ENCODE measurements at places on chromosomes 12 and 14. TPM values are rescaled to one million over a fixed set of nuclear protein-coding genes. Genes with fewer than 3 reads are reported as not detected.

DNA sequence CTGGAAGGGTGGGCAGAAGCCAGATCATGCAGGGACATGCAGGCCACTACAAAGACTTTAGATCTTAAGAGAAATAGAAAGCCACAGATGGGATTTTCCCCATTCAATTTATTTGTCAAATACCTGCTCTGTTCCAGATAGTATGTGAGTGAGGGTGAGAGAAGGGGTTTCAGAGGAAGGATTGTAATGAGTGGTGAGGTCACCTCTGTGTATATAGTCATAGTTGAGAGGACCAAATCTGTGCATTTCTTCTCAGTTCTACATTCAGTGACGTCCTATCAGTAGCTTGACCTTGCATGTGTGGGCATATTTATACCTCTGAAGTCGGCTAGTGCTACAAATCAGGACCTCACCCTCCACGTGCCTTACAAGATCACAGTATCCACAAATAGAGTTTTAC lies 31.2 kb upstream of the RBM19 start:
- no peak for DNase-seq

GRCh38 chr14:102911541-102911951 lies 10.9 kb upstream of the AMN start:
- DNase-seq = no peak

GRCh38 chr12:30417697-30418231 lies 277.9 kb downstream of the IPO8 start:
- DNase-seq = no peak

- no peak for DNase-seq
Observed at GRCh38 chr12:76252031-76252430, 96.2 kb downstream of the BBS10 start.

GRCh38 chr12:116613256-116613655 lies 54.1 kb downstream of the MAP1LC3B2 start:
- DNase-seq = no peak

- no peak for DNase-seq
Observed at GRCh38 chr14:95545515-95546168, 10.8 kb downstream of the GLRX5 start.

GRCh38 chr14:50339178-50339804 lies 27.2 kb downstream of the DMAC2L start:
- no peak for DNase-seq

- no peak for DNase-seq
Observed at GRCh38 chr14:51260225-51260624, 20.2 kb downstream of the TMX1 start.

GRCh38 chr12:113083863-113084435 lies 27.4 kb downstream of the DTX1 start:
- no peak for DNase-seq

DNA sequence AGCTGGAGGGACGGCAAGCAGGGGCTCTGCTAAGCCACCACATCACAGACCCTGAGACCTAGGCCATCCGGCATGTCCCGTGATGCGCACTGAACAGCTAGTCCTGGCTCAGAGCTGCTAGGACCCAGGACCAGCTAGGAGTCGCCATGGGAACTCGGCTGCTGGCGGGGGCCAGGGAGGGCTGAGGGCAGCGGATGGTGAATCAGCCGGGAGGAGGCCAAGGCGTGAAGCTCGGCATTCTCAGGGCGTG lies 5.1 kb downstream of the AHNAK2 start:
- no peak for DNase-seq

- no peak for DNase-seq
Observed at GRCh38 chr12:78403681-78404080, 460.9 kb upstream of the SYT1 start.

GRCh38 chr12:117100851-117101673 lies 1.8 kb upstream of the TESC start:
- no peak for DNase-seq

- no peak for DNase-seq
Observed at GRCh38 chr12:112870267-112870980, 36.3 kb upstream of the OAS1 start.

GRCh38 chr14:88154926-88155325 lies 150.0 kb downstream of the GPR65 start:
- no peak for DNase-seq

DNA sequence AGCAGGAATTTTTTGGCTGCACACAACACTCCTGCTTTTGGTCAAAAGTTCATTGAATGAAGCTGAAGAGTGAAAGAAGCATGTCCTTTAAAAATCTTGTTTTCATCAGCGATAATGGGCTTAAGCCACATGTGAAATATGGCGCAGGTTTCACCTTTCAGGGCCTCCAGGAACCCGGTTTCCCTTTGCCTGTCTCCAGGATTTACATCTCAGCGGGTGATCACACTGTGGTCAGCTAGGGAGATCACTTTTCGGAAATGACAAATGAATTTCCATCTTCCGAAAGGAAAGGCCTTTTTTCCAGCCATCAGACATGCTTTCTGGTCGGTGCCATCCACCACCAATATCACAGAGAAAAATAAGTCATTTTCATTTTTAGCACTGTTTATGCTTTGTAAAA lies 727.1 kb upstream of the TBX3 start:
- no peak for DNase-seq

DNA sequence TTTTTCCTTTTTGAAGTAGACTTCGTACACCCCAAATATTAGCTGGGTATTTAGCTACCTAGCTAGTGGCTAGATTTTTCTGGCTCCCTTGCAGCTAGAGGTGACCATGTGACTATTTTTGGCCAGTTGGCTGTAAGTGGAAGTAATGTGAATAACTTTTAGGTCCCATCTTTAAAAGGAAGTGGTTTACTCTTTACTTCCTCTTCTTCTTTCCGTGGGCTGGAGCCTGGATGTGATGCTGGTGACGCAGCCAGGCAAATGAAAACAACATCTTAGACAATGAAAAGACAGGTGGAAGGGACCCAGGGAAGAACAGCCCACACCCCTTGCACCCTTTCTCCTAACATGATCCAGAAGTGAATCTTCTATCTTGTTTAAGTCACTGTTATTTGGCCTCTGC lies 245.5 kb downstream of the ATP23 start:
- no peak for DNase-seq

DNA sequence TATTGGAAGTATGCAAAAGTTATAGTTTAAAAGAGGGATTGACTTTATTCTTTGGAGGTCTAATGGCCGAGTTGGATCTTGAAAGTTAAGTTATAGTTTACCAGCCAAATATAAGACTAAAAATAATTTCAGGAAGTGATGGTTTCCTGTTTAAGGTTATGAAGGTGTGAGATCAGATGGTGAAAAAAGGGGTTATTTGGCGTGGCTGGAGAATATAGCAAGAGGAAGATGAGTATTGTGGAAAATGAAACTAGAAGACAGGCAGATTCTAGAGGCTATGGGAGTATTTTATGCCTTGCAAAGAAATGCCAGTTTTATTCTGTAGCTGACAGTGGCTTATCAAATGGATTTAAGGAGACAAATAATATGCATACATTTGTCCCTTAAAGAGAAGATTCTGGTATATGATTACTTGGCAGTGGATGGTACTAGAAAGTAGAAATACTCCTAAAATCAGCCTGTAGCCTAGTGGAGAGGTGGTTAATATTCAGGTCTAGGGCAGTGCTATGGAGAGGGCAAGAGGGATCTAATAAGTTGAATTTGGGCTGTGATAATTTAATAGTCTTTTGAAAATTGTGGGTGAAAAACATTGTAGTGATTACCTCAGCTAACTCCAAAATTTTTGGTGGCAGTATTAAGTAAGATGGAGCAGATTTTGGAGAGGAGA lies 1091.8 kb upstream of the ATXN7L3B start:
- DNase-seq = no peak

DNA sequence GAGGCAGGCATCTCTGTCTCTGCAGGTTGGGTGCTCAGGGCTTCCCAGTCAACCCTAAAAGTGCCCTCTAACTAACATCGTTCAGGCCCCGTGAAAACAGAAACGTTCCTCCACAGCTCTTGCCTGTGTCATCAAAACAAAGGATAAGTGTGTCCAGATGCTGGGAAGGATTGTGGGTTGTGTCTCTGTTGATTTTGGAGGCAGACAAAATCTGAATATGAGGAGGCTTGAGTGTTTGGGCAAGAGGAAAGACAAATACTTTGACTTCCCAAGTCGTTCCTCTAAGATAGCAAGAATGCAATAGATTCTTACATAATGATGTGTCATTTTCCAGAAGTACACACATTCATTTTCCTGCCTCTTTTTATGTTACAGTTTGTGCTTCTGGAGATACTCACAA lies 52.9 kb downstream of the SERPINA3 start:
- DNase-seq = no peak

- DNase-seq = no peak
Observed at GRCh38 chr14:94494085-94494484, 15.2 kb downstream of the SERPINA12 start.

- DNase-seq = no peak
Observed at GRCh38 chr12:8609061-8609570, 3.5 kb downstream of the AICDA start.

DNA sequence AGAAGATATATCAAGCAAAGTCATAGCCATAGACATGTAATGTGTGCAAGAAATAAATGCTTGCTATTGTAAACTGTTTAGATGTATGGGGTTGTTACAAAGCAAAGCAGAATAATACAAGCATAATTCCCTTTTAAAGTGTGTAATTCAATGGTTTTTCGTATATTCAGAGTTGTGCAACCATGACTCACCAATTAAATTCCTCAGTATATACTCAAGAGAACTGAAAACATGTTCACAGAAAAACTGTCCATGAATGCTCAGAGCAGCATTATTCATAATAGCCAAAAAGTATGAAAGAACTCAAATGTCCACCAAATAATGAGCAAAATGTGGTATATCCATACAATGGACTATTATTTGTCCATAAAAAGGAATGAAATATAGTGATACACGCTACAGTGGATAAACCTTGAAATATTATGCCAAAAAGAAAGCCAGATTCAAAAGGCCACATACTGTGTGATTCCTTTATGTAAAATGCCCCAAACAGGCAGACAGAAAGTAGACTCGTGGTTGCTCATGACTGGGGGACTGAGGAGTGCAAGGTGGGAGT lies 9.3 kb downstream of the GXYLT1 start:
- DNase-seq = no peak

GRCh38 chr12:85191-85666 lies 18.7 kb downstream of the IQSEC3 start:
- no peak for DNase-seq

DNA sequence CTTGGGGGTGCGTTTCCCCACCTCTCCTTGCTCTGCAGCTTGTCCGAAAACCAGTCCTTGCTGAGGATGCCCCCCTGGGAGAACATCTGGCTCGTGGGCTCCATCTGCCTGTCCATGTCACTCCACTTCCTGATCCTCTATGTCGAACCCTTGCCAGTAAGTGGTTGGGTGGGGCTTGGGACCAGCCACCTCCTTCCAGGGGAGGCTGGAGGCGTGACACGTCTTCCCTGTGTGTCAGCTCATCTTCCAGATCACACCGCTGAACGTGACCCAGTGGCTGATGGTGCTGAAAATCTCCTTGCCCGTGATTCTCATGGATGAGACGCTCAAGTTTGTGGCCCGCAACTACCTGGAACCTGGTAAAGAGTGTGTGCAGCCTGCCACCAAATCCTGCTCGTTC lies 57.5 kb downstream of the ANAPC7 start:
- no peak for DNase-seq

DNA sequence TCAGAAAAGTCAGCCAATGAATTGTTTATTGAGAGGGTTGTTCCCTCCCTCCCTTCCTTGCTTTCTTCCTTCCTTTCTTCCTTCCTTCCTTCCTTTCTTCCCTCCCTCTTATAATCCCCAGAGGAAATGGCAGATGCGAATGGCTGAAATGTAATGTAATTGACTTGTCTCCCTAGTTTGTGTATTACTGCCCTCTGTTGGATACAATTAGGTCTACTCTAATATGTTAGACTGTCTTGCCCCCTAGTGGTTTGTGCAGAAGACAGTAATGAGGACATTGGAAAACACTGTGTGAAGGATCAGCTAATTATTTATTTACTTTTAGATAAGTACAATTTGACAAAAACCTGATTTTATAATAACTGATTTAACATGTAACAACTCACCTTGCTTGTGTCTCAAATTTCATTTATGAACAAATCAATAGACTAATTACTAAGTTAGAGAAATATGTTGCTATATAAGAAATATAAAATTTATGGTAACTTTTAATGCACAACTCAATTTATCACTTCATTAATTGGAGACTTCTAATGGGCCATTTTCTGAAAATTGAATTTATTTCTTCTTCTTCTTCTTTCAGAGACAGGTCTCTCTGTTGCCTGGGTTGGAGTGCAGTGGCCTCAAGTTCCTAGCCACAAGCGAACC lies 229.8 kb upstream of the LRIG3 start:
- DNase-seq = no peak

DNA sequence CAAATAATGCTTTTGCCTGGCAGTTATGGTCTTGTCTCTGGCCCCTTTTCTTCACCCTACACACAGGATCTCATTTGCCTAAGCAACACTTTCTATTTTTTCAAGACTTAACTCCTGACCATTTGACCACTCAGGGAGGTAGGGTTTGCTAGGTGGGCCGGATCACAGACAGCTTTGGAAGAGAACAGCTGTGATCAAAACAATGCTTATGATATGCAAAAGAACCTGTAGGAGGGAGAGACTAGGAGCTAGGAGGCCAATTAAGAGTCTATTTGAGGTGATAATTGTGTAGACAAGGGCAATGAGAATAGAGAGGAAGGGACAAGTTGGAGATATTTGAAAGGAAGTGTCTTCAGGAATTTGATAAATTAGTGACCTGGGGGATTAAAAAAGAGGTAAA lies 12.3 kb upstream of the DACT1 start:
- no peak for DNase-seq

- DNase-seq = no peak
Observed at GRCh38 chr12:24768415-24768814, 180.5 kb downstream of the BCAT1 start.

DNA sequence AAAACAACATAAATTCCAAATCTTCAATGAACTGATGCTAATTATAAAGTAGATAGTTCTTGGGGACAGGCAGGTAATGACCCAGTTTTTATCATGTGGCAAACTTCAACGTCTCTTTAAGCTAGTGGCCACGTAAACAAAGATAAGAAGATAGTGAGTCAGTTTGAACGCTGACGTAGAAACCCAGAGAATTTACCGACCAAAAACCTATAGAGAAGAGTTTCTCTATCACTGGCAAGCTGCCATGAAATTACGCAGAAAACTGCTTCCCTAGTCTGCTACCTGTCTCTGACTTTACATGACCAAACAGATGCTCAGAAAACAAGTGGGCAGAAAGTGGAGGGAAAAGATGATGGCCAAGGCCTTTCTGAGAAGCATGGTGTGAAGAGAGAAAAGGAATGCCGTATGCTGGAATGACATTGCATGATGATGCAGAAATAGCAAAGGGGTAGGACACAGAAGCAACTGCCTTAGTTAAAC lies 136.3 kb downstream of the ITPR2 start:
- no peak for DNase-seq

- DNase-seq = no peak
Observed at GRCh38 chr12:574475-575128, 88.6 kb downstream of the NINJ2 start.

GRCh38 chr12:24728366-24728765 lies 220.5 kb downstream of the BCAT1 start:
- DNase-seq = no peak

The KCNC2 gene
- polyA plus RNA-seq = not detected

The MYF5 gene
- polyA plus RNA-seq = not detected

The UBE2N gene
- 118 TPM for polyA plus RNA-seq

The OTOGL gene
- polyA plus RNA-seq = not detected

The CCDC196 gene
- not detected for polyA plus RNA-seq

The KCNA1 gene
- not detected for polyA plus RNA-seq

The DAAM1 gene
- 8.1 TPM for polyA plus RNA-seq

The ETFBKMT gene
- polyA plus RNA-seq = 0.34 TPM

The LMO3 gene
- polyA plus RNA-seq = not detected

The MAP3K12 gene
- polyA plus RNA-seq = 3.9 TPM

The SIRT4 gene
- 1.9 TPM for polyA plus RNA-seq

The SLC16A7 gene
- 27.1 TPM for polyA plus RNA-seq

The TAS2R42 gene
- not detected for polyA plus RNA-seq

The ALKBH2 gene
- polyA plus RNA-seq = 11.5 TPM

The TPPP2 gene
- not detected for polyA plus RNA-seq

The TMTC1 gene
- polyA plus RNA-seq = not detected

The SERPINA9 gene
- not detected for polyA plus RNA-seq
